Osteocyte (in vitro differentiated cells): ENCODE measurements at places on chromosomes 12 and 14. TPM values are rescaled to one million over a fixed set of nuclear protein-coding genes. Genes with fewer than 3 reads are reported as not detected.

The GPR137C gene
- 2.2 and 3.1 TPM in 2 replicates for total RNA-seq

The BBS10 gene
- total RNA-seq: 10.5 and 11.0 TPM in 2 replicates

The MTERF2 gene
- 12.1 and 12.5 TPM in 2 replicates for total RNA-seq

The PGF gene
- total RNA-seq: 3.5 and 3.9 TPM in 2 replicates

The PLA2G1B gene
- 0.67 and 1.2 TPM in 2 replicates for total RNA-seq

The LMNTD1 gene
- total RNA-seq: not detected in 2 replicates

The SEC23A gene
- 159 and 169 TPM in 2 replicates for total RNA-seq

- no peak for DNase-seq
- H3K4me3 ChIP-seq: no peak overlapping the region
- no peaks in the 10 kb centered on the region for H3K27me3 ChIP-seq
Observed at GRCh38 chr14:67943947-67944346, 124.4 kb downstream of the RAD51B start.

DNA sequence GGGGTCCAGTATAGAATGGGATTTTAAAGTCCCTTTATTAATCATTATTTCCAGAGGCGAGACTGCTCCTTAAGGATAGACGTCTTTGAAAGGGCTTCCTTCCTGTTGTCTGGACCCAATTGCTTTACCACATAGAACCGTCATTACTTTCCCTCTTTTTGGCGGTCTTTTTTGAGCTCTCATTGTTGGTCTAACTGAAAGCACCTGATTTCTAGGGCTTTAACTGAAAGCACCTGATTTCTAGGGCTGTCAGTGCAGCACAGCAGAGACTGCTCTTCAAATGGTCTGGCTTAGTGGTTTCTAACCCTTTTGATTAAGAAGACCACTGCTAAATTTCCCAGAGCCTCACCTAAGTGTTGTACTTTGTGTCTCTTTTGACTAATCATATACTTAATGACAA lies 95.8 kb downstream of the PRKCH start:
- no peak overlapping the region for H3K27ac ChIP-seq
- no peaks in the 10 kb centered on the region for H3K36me3 ChIP-seq
- peaks cover 10% of the 10 kb centered on the region for H3K4me1 ChIP-seq
- H3K4me3 ChIP-seq: no peak overlapping the region

DNA sequence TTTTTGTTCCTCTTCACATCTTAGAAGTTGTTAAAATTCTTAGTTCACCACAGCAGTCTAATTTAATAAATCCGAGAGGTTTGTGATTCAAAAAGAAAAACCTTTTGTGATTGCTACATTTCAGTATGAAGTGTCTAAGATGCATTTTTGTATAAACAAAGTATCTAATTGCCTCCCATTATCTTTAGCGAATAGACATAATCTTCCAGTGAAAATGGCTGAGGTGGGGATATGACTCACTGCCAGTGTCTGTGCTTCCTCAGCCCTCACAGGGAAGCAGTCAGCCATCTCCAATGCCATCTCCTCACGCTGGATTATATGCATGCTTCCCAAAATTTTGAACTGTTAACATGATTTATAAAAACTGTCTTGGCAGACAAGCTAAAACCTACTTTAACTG lies 7.6 kb downstream of the GCH1 start:
- H3K36me3 ChIP-seq: no peaks in the 10 kb centered on the region
- H3K4me3 ChIP-seq: no peak overlapping the region
- no peaks in the 10 kb centered on the region for H3K4me1 ChIP-seq
- no peak overlapping the region for H3K27ac ChIP-seq

- no peak for DNase-seq
- no peak overlapping the region for H3K4me3 ChIP-seq
- H3K27ac ChIP-seq: no peak overlapping the region
- H3K4me1 ChIP-seq: no peaks in the 10 kb centered on the region
Observed at GRCh38 chr14:71956920-71957563, 24.8 kb downstream of the RGS6 start.

- peak overlapping the region; percentile 86 for H3K27ac ChIP-seq
- H3K36me3 ChIP-seq: peaks cover 7% of the 10 kb centered on the region
- no peak overlapping the region for H3K4me3 ChIP-seq
Observed at GRCh38 chr14:71523630-71524319, 408.5 kb upstream of the RGS6 start.

DNA sequence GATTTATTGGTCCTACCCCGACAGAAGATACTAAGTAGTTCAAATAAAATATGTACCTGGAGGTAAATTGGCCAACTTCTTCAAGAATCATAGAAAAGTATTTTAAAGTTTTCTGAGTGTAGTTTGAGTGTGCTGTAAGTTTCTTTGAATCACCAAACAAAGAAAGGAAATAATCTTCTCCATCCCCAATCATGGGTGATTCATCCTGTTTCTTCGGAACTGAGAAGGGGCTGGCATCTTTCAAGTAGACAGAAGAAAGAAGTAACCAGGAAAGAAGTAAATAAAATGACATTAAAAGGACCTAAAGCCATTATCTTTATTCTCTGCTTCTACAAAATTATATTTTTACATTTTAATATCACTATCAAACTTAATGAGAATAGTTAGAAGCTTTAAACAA lies 6.8 kb downstream of the LMNTD1 start:
- H3K4me1 ChIP-seq: no peaks in the 10 kb centered on the region
- H3K27me3 ChIP-seq: no peaks in the 10 kb centered on the region
- H3K4me3 ChIP-seq: no peak overlapping the region
- no peak for DNase-seq
- H3K27ac ChIP-seq: no peak overlapping the region
- no peaks in the 10 kb centered on the region for H3K36me3 ChIP-seq

- H3K4me3 ChIP-seq: no peak overlapping the region
- DNase-seq: peak; percentile 48
- H3K4me1 ChIP-seq: no peaks in the 10 kb centered on the region
- no peaks in the 10 kb centered on the region for H3K36me3 ChIP-seq
Observed at GRCh38 chr14:96987086-96987474, 189.9 kb downstream of the VRK1 start.

- H3K36me3 ChIP-seq: no peaks in the 10 kb centered on the region
- H3K4me1 ChIP-seq: peaks cover 20% of the 10 kb centered on the region
- no peak overlapping the region for H3K4me3 ChIP-seq
- no peaks in the 10 kb centered on the region for H3K27me3 ChIP-seq
- H3K27ac ChIP-seq: no peak overlapping the region
Observed at GRCh38 chr12:129827102-129827865, 76.5 kb downstream of the TMEM132D start.

DNA sequence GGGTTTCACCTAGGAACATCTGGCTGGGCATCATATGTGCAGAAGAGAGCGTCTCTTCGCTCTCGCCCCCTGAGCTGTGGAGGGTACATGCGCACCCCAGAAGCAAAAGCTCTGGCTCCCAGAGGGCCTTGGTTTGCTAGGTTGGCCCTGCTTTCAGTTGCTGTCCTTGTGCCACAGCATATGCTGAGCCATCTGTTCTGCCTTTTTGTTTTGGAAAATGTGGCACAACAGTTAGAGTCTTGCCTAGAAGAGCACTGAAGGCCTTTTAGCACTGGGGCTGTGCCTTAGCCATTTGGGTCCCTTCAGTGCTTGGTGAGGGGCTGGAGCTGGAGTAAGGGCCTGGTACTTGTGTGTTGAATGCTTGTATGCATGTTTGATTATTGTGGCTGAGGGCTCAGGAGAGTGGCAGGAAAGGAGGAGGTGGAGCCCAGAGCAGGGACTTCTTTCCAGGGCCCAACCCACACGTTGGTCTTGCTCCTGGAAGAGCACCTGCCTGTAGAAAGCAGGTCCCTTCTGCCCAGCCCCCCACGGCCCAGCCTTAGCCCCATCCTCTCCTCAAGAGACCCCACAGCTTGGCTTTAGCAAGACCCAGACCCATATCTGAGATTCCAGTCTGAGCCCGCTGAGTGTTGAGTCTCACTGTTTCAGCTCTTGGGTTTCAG lies 113.7 kb downstream of the SLC25A47 start:
- H3K27ac ChIP-seq: no peak overlapping the region
- H3K4me1 ChIP-seq: peaks cover 55% of the 10 kb centered on the region
- H3K36me3 ChIP-seq: no peaks in the 10 kb centered on the region

DNA sequence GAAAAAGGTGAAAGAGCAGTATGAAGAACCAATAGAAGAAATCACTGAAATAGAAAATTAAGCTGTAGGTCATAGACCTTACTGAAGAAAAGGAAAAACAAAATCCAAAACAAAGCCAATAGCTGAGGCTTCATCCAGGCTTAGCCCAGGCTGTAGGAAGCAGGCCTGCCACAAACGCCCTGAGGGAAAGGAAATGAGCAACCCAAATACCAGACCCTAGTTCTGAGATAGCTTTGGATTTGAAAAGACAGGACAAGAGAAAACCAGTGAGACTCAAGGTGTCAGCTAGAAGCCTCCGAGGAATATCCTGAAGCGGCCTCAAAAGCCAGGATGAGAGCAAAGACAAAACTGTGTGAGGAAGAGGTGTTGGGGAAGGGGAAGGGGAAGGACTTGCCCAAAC lies 79.2 kb downstream of the FERMT2 start:
- peaks cover 49% of the 10 kb centered on the region for H3K4me1 ChIP-seq
- no peak for DNase-seq
- peak overlapping the region; percentile 89 for H3K27ac ChIP-seq
- no peak overlapping the region for H3K4me3 ChIP-seq
